Type B pancreatic cell (in vitro differentiated cells): ENCODE measurements at places on chromosomes 6 and 20.

GRCh38 chr6:34055223-34055933 is 90.5 kb downstream of the GRM4 start:
- DNase-seq: no peak

GRCh38 chr20:39451386-39451785 is 489.2 kb downstream of the DHX35 start:
- DNase-seq: no peak

- no peak for DNase-seq
These were observed 1.9 kb upstream of the LSM14B start for GRCh38 chr20:62120365-62120762.

GRCh38 chr6:95804847-95805541 is 210.8 kb upstream of the FUT9 start:
- DNase-seq: no peak
